MM.1S (cell line): ENCODE measurements at places on chromosomes 13 and 19.

- DNase-seq, result no peak
Observed at GRCh38 chr13:85799097-85799582, at the start of gene SLITRK6. Gene SLITRK6 (minus strand): TSS chr13:85799419. CDS start chr13:85796508, 2,911 bp downstream.

GRCh38 chr13:97330448-97330847, 103.5 kb upstream of the RAP2A start:
- no peak for DNase-seq

DNA sequence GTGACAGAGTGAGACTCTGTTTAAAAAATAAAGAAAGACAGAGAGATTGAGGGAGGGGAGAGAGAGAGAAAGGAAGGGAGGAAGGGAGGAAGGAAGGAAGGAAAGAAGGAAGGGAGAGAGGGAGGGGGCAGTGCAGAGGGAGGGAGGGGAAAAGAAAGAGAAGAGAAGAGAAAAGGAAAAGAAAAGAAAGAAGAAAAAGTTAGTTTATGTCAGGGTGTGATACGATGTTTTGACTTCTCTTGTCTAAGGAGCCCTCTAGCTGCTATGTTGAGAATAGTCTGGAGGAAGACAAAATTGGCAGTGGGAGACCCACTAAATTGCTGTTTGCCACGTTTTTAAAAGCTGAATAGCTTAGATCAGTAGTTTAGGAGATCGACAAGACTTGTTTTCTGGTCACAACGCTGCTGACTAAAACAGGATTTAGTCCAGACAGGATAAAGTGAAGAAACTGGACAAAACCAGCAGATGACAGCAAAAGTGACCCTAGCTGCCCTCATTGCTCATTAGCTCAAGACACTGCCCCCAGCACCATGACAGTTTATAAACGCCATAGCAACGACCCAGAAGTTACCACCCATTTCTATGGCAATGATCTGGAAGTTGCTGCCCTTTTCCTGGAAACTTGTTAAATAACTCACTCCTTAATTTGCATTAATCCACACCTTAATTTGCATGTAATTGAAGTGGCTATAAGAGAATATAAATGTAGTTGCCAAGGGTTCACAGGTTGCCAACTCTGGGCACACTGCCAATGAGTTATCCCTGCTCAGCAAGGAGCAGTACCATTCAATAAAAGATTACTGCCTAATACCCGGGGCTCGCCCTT, 11.1 kb downstream of the TEX101 start:
- DNase-seq, result peak; percentile 11

DNA sequence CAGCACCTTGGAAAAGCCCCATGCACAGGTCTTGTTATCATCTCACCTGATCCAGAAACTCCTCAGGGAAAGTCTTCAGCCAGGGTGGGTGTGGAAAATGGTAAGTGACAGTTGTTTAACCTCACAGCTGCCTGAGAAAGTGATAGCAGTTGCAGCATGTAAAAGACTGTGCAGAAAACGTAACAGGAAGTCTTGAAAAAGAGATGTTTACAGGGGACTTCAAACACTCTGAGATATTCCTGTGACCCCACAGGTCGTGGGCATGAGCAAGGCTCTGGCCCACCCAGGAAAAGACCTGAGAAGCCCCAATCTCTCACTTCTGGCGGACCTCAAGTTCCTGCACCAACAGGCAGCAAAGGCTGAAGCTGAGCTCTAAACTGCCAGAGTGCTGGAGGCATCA, 826.9 kb downstream of the UQCRFS1 start:
- DNase-seq, result no peak

DNA sequence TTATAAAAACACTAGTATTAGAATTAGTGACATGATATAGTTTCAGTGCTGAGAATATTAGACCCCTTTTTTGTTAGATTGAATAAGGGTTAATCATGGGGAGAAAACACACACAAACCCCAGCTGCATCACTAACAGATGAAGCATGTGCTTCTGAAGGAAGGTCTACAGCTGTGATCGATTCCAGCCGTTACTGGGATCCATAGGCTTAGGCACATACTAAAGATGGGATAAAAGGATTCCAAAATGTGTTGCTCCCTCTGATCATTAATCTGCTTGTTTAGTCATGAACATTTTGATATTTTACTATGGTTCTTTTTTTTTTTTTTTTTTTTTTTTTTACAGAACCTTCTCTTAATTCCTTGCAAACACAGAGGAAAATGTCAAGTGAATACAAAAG, 1591.3 kb downstream of the EFNB2 start:
- DNase-seq, result no peak

GRCh38 chr19:14472202-14472938, 2.8 kb downstream of the PTGER1 start:
- DNase-seq, result peak; percentile 27
